ENCODE measurements at places on chromosomes 12 and 14.

DNA sequence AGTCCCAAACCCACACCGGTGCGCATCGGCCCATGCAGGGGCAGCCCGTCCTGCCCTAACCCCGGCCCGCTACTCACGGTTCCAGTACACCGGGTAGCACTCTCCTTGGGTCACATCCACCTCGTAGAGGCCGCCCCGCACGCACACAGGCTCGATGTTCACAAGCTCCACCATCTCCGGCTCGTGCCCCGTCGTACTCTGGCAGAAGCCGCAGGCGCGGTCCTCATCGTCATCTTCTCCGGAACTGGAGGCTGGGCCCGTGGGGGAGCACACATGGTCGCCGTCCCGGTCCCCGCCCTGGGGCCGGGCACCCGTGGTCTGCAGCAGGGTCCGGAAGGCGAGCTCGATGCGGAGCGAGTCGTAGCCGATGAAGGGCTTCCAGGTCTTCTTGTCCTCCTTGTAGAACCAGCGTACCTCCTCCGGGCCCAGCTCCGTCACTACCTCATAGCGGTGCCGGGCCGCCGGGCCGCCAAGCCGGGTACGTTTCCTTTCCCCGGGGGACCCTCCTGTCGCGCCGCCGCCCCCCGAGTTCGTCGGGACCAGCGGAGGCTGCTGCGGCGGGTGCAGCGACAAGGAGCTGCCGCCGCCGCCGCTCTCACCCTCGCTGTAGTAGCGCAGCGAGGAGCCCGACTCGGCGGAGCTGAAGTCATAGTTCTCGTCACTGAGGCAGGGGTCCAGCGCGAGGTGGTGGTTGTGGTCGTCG lies 788 bp downstream of the DDHD1 start:
- peak; percentile 51 for DNase-seq

DNA sequence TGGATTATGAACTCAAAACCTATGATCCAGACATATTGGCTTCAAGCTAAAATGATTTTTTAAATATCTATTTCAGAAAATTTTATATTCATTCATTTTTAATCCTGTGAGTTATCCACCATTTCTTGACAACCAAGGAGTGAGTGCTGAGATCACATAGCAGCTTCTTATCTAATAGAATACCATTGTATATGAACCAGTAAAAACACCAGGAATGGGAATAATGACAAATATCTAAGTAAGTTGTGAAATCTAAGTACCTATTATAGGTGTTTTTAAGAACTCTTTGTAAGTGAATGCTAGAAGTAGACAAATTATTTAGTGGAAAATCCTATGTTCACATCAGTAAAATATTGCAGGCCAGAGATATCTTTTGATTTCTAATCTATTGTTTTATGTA lies 8.2 kb downstream of the LUM start:
- DNase-seq, result no peak

GRCh38 chr12:114744691-114745090 lies 60.7 kb upstream of the TBX3 start:
- DNase-seq, result no peak

GRCh38 chr12:129704232-129704830 lies 199.5 kb downstream of the TMEM132D start:
- DNase-seq, result no peak

GRCh38 chr14:81955123-81955522 lies 421.5 kb upstream of the SEL1L start:
- no peak for DNase-seq

- no peak for DNase-seq
Measured at GRCh38 chr12:63129927-63130326, 21.1 kb downstream of the AVPR1A start.

DNA sequence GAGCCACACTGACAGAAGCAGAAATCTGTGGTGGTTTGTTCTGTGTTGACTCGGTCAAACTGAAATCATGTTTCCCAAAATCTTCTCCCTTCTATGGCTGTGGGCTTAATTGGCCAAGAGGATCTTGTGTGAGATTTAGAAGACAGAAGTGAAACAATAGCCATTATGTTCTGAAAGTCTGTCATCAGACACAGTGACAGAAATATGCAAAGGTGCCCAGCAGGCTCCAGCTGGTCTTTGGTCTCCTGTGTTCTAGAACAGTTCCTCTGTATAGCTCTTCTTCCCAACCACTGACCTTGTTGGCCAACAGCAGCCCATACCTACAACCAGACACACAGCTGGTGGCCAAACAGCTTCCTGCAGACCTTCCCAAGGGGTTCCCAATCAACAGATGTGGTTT lies 25.0 kb upstream of the COCH start:
- DNase-seq, result no peak

DNA sequence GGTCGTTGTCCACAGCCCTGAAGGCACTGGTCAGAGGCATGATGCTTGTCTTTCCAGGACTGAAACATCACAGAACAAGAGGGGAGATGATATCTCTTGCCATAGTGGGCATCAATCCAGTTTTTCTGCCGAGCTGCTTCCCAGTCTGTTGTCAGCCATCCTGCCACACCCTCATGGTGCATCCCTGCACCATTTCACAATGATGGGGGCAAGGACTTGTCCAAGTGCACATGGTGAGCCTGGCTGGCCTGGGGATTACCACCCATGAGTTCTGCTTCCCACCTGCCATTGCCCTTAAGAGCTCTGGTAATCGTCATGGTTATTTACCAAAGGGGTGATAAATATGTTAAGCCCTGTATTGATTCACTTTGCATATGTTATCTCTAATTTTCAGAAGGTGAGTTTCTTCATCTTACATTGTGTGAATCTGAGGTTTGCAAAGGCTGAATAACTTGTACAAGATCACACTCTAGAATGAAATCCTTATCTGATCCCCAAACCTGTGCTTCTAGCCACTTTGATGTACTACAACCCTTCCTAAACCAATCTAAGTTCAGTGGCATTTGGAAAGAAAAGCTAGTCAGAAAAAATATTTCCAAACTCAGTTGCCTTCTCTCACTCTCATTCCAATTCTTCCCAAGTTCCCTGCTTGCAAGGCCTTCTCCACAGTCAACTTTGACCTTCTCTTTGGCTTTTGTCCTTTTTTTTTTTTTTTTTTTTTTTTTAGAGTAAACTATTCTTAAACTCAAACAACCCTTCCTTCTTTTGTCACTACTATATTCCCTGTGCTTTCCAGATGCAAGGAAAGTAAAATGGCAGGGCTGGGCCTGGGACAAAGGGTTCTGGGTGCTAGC lies 2.3 kb downstream of the AVIL start:
- no peak for DNase-seq

DNA sequence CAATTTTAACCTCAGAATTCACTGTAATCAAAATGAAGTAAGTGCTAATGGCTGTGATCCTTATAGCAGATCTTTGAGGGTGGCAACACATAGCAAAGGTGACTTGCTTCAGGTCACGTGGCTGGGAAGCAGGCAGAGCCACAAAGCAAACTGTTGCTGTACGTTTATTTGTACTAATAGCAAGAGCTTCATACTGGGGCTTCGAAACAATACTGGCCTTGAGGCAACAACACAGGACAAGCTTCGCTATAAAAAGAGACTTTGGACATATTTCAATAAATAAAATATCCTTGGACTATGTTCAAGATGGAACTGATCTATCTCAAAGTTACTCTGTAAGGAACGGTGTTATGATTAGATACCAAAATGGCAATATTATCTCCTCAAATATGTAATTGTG lies 44.6 kb downstream of the MSRB3 start:
- no peak for DNase-seq

DNA sequence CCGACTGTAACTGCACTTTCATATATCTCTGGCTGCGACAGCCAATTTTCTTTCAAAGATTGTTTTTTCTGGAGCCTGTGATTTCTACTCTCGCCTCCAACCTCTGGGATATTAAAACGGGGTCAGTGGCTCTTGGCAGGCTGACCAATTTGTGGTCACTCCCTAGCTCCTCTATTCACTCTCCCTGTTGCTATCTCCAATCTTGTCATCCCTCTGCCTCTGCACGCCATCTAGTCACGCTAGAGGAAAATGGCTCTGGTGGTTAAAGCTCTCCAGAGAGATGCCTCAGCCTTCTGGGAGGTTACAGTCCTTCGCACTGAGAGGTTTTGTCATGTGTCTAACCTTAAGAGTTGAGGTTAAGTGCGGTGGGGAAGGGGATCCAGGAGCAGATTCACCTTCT lies 59.8 kb upstream of the CISTR start:
- no peak for DNase-seq

DNA sequence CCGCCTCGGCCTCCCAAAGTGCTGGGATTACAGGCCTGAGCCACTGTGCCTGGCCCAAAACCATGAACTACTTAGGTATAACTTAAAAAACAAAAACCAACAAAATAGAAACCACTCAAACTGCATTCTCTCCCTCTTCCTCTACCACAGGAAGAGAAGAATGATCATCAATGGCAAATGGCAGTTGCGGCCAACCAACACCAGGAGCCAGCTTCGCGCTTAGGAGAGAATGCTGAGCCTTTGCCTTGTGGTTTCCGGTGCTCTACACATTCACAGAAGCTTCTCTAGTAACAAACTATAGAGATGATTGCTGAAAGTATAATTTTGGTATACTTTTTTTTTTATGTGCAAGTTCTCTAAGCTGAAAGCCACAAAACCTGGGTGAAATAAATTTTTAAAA lies 17.1 kb downstream of the CATSPERB start:
- DNase-seq, result peak; percentile 21

DNA sequence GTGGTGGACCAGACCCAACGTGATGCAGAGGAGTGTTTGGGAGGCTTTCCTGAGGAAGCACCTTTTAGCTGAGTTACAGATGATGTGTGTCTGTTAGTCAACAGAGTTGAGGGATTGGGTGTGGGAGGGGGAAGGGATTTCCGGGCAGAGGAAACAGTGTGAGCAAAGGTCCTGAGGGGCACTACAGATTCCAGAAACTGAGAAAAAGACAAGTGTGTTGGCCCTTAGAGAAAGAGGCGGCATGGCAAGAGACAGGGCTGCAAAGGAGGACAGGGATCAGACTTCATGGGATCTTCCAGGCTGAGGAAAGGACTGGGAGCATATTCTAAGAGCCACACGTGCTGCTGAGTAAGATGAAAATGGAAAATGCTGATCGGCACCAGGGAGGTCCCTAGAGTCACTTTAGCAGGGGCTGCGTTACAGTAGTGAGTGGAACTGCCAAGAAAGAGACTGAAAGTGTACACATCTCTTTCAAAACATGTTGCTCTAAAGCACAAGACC lies 9.4 kb upstream of the RPS6KL1 start:
- no peak for DNase-seq

GRCh38 chr14:47541662-47542061 lies 133.7 kb downstream of the MDGA2 start:
- no peak for DNase-seq

- DNase-seq, result no peak
Measured at GRCh38 chr12:90239732-90240260, 531.2 kb upstream of the ATP2B1 start.

GRCh38 chr14:77158175-77158881 lies 16.7 kb upstream of the ZDHHC22 start:
- no peak for DNase-seq

GRCh38 chr12:130813949-130814348 lies 25.1 kb downstream of the STX2 start:
- DNase-seq, result no peak

- no peak for DNase-seq
Measured at GRCh38 chr12:98464190-98464589, 51.2 kb upstream of the TMPO start.

DNA sequence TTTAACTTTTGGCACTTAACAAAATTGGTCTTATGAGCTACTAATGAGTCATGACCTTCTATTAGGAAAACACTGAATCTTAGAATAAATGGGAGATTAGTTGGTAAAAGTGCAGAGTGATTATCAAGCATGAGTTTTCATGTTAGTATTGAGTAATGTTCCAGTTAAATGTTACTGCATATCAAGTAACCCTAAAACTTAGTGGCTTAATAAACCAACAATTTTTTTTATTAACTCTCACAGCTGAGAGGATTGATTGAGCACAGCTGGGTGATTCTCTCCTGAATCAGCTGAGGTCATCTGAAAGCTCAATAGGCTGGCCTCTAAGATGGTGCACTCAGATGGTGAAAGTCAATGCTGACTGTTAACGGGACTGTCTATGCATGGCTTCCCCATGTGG lies 248.6 kb downstream of the BCL11B start:
- DNase-seq, result no peak

DNA sequence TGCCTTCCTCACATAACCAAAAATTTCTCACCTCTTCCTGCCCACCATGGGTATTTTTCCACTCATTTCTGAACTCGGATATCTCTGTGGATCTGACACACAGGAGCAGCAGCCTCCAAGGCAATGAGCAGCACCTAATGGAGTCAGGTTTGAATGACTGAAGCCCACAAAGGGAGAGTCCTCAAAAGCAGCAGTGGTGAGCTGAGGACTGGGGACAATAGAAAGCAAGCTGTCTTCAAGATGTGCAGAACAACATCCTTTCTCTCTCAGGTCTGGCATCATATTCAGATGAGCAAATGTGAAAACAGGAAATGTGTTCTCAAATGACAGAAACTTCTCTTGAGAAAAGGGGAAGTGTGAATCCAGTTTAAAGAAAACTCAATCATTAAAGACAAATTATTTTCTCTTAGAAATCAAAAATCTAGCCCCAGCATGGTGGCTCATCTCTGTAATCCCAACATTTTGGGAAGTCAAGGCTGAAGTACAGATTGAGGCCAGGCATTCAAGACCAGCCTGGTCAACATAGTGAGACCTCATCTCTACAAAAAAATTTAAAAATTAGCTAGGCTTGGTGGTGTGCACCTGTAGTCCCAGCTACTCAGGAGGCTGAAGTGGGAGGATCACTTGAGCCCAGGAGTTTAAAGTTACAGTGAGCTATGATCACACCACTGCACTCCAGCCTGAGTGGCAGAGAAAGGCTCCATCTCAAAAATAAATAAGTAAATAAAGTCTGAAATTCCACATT lies 54.2 kb downstream of the C12orf42 start:
- peak; percentile 23 for DNase-seq

GRCh38 chr12:103589517-103589916 lies 2.4 kb downstream of the STAB2 start:
- no peak for DNase-seq

DNA sequence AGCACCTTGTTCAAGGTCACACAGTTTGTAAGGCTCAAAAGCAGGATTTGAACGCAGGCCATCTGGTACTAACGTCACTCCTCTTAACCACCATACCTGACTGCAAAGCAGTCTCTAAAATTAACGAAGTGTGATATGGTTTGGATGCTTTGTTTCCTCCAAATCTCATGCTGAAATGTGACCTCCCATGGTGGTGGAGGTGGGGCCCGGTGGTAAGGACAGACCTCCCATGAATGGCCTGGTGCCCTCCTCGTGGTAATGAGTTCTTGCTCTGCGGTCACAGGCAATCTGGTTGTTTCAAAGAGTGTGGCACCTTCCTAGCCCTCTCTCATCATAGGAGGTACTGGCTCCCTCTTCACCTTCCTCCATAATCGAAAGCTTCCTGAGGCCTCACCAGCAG lies 102.2 kb upstream of the BCL2L14 start:
- DNase-seq, result no peak

Data from stimulated activated CD8-positive, alpha-beta memory T cell treated with anti-CD3 and anti-CD28 coated beads, Interleukin-15, amount 100 ng/mL, for 48 hours (primary cell).